Pericardium fibroblast (primary cell): ENCODE measurements at places on chromosomes 7 and 10. TPM values are rescaled to one million over a fixed set of nuclear protein-coding genes. Genes with fewer than 3 reads are reported as not detected.

The LGI1 gene
- total RNA-seq = not detected in 2 replicates

The PAPSS2 gene
- total RNA-seq = 44.3 and 124 TPM in 2 replicates

The HOXA11 gene
- 4.0 TPM in 1 of 2 replicates, not detected in the other for total RNA-seq

The MUC3A gene
- total RNA-seq = not detected in 2 replicates

The VWDE gene
- total RNA-seq = not detected in 2 replicates

The PKD2L1 gene
- not detected in 2 replicates for total RNA-seq

The PIK3AP1 gene
- total RNA-seq = not detected in 2 replicates

The SLC29A3 gene
- total RNA-seq = 2.5 and 3.0 TPM in 2 replicates

The SH2D4B gene
- not detected in 2 replicates for total RNA-seq

The SLC16A9 gene
- 0.93 and 1.8 TPM in 2 replicates for total RNA-seq
